Skin of body (tissue), 3 donors: ENCODE measurements at places on chromosomes 12 and 14.

DNA sequence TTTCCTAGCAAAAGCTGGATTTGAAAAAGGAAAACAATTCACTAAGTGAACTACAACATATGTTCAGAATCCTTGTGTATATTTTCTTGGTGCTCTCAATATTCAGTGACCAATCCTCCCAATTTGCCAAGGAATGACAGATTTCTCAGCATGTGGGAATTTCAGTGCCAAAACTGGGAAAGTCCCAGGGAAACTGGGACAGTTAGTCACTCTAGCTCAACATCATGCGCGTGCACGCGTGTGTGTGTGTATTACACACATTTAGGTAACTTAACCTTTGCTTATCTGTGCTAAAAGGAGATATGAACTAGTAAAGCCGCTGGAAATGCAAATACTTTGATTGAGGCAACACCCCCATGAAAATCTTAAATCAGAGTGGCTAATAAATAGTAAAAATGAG is 26.1 kb upstream of the SLC6A13 start:
- no peak for DNase-seq

GRCh38 chr12:131473741-131474709 is 236.9 kb upstream of the SFSWAP start:
- no peak for DNase-seq

DNA sequence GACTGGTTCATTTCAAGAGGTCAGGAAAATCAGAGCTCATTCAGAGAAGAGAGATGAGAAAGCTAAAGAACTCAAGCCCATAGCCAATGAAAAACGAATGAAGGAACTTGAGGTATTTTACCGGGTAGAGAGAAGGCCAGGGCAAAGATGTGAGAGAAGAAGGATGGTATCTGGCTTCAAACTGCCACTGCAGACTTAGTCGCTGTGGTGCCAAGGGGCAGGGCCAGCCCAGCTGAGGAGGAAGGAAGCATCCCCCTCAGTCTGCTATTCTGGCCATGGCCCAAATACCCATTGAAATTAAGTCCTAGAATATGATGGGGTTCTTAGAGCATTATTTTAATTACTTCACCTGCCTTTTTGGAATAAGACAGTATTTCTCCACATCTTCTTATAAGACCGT is 69.2 kb downstream of the ANO2 start:
- DNase-seq = no peak

GRCh38 chr12:22700106-22700505 is 75.1 kb downstream of the ETNK1 start:
- no peak for DNase-seq
